ENCODE measurements at places on chromosomes 2 and 18. TPM values are rescaled to one million over a fixed set of nuclear protein-coding genes. Genes with fewer than 3 reads are reported as not detected.

GRCh38 chr18:23063502-23063901, 71.8 kb upstream of the CABLES1 start:
- no peak for DNase-seq

DNA sequence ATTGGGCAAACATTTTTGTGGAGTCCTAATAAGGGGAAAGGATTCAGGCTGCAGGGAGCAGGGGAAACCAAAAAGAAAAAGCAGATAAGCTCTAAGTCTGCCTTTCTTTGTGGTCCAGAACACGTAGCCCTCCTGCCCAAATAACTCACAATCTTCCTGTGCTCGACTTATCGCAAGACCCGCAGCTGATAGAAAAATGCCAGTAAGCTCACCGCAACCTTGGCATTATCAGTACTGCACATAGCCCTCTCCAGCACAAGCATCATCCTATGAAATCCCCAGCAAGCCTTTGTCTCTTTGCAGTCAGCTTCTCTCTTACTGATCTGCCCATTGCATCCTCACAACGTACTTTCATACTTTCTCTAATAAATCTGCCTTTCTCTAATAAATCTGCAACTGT, 202.4 kb upstream of the HNRNPA3 start:
- DNase-seq, result no peak

Gene CCDC148
- total RNA-seq, result 0.37 TPM

DNA sequence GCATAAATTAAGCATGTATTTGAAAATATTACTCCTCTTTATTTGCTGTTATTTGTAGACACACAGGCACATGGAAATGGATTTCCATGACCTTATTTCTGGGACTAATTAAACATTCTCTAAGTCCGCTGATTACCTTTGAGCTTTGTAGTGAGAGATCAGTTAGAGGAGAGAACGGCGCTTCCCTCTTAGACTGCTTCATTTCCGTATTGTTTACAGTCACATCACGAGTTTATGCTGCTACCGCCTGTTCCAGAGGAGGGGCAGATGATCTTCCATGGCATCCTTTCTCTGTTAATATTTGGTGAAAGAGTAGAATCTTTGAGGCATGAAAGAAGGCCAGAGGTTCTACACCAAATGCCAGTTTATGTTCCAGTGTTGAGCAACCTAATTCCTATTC, 404.4 kb downstream of the TRIB2 start:
- DNase-seq, result no peak

- DNase-seq, result no peak
These were observed 79.3 kb upstream of the GLI2 start for GRCh38 chr2:120656273-120656950.

Gene PGAP1
- 5.8 TPM for total RNA-seq
